ENCODE measurements at places on chromosomes 4 and X.

DNA sequence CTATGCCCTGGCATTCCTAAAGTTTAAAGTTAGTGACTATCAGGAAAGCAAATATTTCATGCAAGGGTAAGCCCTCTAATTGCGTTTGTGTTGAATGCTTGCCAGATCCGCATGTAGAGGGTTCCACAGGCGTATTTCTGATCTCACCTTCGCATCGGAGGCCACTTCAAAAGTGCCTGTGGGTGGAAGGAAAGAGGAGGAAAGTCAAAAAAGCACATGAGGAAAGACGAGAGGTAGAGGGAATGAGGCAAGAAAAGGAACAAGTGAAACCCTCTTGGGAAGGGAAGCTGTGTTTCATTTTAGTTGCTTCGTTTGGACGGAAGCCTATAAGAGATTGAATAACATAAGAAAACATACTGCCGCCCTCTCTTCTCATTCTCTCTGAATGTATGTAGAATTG lies 628.8 kb downstream of the SPRY1 start:
- DNase-seq, result no peak

DNA sequence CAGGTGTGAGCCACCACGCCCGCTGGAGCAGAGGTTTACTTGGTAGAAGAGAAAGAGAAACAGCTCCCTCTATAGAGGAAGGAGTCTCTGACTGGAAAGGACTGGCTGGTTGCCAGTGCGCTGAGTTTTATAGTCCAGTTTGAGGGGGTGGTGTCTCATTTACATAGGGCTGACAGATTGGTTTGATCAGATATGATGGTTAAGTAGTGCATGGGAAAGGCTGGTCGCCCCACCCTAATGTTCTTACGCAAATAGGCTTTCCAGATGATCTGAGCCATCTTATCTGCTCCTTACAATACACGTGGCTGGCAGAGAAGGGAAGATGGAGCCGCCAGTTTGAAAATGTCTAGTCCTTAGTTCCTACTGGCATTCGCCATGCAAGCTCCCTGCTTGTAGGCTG lies 439.5 kb downstream of the NAF1 start:
- no peak for DNase-seq

DNA sequence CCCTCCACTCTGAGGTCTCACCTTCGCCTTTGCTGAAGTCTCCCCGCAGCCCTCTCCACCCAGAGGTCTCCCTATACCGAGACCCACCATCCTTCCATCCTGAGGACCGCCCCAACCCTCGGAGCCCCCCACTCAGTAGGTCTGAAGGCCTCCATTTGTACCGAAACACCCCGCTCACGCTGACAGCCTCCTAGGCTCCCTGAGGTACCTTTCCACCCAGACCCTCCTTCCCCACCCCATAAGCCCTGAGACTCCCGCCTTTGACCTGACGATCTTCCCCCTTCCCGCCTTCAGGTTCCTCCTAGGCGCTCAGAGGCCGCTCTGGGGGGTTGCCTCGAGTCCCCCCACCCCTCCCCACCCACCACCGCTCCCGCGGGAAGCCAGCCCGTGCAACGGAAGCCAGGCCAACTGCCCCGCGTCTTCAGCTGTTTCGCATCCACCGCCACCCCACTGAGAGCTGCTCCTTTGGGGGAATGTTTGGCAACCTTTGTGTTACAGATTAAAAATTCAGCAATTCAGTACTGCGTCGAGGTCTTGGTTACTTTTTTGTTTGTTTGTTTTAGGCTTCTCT lies 5.0 kb downstream of the SOD3 start:
- DNase-seq, result no peak

DNA sequence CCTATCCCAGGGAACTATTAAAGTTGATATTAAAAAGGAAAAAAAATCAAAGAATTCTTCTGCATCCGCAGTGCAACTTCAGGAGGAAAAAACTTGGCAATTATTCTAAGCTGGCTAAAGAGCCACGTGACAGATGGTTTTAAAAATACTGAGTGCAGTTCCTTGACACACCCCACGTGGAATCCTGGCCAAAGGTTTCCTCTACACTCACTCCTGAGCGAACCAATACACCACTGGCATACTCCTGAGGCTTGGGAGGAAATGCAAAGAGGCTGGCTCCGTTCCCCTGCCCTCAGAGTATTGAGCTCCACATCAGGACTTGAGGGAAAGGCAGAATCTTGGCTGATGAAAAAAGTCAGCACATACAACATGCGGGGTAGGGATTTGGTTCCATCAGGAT lies 133.8 kb upstream of the ATP6AP2 start:
- DNase-seq, result no peak
